Esophagus squamous epithelium (tissue), 5 donors: ENCODE measurements at places on chromosomes 12 and 14.

GRCh38 chr12:128672893-128673292 is 150.9 kb downstream of the SLC15A4 start:
- no peak for DNase-seq

- DNase-seq, result no peak
Observed at GRCh38 chr12:131076791-131077747, 123.4 kb downstream of the ADGRD1 start.

DNA sequence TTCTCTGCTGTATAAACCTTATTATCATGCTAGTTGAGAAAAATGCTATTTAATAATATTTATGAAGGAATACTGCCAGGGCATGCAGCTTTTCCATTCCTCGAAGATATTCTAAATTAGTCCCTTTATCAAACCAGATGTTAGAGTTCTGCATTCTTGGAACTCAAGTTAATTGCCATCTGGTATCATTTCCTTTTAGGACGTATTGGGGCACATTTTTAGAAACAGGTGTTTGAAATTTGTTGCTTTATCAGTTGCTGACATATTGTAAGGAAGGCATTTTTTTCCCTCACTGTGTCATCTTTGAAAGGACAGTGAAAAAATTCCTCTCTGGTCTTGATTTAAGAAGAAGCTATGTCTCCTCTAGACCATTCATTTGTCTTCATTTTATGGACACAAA is 471.2 kb upstream of the PRICKLE1 start:
- DNase-seq, result no peak

- DNase-seq, result no peak
Observed at GRCh38 chr12:19066475-19067001, 63.0 kb upstream of the PLEKHA5 start.
